ENCODE measurements at places on chromosomes 4 and X.

DNA sequence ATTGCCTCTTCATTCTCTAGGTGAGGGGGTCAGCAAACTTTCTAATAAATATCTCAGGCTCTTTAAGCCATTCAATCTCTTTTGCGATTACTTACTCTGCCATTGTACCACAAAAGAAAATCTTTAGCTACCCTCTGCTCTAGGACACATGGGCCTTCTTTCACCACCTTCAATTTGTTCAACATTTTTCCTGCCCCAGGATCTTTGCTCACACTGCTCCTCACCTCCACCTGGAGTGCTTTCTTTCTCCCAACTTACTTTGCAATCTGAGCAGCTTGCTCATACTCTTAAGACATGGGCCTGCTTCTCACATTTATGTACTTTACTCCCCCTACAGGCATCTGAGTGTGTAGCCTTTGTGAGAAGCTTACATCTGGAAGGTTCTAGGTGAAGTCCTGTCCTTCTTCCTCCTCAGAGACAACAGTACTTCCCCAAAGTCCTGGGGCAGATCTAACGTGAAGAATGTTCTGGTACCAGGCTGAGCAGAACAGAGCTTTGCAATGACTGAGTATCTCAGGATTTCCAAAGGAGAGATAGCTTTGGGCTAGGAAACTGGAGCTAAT lies 55.0 kb upstream of the PRDM5 start:
- DNase-seq, result peak; percentile 67

- DNase-seq, result no peak
Measured at GRCh38 chr4:1092026-1092982, 21.1 kb downstream of the RNF212 start.

- DNase-seq, result no peak
Measured at GRCh38 chr4:72970756-72971155, 98.8 kb downstream of the COX18 start.

- no peak for DNase-seq
Measured at GRCh38 chrX:51955200-51955599, 61.8 kb downstream of the MAGED1 start.

DNA sequence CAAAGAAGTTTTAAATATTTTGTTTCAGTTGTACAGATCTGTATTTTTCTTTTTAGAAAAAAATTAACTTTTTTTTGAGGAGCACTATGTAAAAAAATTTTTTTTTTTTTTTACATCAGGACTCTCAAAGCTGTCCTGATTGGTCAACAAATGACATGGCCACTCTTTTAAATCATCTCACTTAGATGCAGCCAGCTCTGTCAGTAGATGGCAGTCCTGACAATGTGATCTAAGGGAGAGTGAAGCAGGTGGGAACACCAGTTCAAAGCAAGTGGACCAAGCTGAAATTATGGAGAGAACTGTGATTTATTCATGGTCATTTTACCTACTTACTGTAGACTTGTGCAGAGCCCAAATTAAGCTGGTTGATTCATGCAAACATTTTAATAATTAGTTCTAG lies 174.7 kb upstream of the GPRIN3 start:
- DNase-seq, result peak; percentile 18

DNA sequence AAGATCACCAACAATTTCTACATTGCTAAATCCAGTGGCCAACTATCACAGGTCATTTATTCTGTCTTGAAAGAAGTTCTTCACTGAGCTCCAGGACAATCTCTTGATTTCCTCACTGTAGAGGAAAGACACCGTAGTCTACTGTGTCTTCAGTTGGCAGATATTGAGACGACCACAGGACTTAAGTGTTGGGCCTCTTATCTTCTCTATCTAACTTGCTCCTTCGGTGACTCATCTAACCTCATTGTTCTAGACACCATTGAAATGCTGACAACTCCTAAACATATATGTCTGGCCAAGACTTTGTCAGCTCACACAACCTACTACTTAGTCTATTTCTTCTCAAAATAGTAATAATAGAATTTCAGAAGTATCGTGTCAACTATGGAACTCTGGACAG lies 425.8 kb downstream of the ARAP2 start:
- DNase-seq, result no peak

DNA sequence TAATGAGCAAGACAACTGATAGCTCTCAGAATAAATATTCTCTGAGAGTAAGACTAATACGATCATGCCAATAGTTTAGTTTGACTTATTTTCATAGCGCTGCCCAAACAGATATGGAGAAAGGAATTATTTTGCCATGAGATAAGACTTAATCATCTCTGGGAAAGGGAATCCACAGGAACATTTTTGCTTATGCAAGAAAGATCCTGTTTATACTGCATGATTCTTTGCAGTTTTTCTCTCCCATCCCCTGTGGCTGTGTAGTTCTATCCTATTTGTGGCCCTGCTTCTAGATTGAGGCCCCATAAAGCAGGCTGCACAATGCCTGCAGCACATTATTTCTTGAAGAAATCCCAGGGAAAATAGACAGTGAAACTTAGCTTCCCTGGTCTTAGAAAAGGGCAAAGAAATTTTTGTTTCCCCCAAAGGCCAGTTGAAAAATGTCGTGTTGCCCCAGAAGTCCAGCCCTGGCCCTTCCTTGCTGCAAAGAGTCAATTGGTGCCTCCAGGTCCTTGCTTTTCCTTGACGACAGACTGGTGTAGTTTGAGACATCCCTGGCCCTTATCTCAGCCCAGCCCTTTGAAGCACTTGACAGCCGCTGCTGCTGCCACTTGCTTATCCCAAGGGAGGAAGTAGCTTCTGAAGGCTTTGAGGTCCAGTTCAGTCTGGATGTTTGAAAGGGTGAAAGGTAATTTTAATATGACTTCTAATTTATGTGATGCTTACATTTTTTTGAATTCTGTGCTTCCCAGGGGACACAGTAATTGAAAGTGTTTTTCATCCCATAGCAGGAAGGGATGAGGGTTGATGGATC lies 45.0 kb upstream of the SH3RF1 start:
- peak; percentile 22 for DNase-seq

DNA sequence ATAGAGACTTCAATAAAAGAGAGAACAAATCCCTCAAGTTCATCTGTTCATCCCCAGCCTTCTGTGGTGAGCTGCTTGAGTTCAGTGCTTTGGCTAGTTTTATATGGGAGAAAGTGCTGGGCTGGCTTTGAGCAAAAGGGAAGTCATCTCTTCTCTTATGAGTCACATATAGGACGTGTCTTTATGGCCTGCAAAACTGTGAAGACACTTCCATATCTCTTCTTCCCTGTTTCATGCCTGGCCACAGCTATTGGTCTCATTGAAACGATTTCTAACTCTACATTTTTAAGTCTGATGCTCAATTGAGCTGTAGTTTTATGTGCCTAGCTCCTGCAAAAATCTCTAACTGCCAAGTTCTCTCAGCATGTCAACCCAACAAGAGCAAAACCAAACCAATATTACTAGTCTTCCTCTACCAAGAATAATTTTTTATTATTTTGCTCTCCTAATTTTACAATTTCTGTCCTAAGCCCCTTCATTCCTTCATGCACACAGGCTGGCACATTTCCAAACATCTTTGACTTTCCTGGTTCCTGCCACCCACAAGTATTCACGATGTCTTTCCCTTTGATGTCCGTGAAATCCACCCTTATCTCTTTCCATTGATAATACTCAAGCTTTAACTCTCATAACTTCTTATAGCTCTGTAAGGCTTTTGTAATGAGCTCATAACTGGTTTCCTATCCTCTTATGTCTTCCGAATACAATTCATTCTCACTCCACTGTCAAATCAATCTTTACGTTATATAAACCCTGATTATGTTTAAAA lies 165.3 kb downstream of the BTC start:
- no peak for DNase-seq

- DNase-seq, result peak; percentile 8
Measured at GRCh38 chr4:26356081-26356501, 35.3 kb downstream of the RBPJ start.

- DNase-seq, result peak; percentile 66
Measured at GRCh38 chrX:30971774-30972603, 82.9 kb upstream of the TAB3 start.

DNA sequence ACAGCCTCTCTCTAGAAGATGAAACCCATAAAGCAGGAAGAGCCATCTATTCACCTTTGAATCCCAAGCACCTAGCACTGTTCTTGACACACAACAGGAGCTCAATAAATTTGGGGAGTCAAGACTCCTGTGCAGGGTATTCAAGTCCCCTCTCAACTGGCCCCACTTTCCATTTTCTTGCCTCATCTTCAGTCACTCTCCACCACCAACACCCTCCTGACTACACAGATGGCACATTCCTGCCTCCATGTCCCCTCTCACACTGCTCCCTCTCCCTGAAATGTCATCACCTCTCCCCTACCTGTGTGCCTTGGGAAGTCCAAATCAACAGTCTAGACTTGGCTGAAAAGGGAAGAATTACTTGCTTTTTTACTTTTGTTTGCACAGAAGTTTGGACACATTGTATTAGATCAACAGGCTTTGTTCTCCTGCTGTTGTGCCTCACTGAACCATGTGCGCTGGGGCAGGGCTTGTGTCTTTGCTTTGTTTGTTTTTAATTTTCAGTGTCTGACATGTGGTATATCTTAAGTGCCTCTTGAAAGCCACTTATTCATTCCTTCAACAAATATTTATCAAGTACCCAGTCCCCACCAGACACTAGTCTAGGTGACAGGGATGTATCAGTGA lies 85.1 kb downstream of the APBB2 start:
- no peak for DNase-seq

DNA sequence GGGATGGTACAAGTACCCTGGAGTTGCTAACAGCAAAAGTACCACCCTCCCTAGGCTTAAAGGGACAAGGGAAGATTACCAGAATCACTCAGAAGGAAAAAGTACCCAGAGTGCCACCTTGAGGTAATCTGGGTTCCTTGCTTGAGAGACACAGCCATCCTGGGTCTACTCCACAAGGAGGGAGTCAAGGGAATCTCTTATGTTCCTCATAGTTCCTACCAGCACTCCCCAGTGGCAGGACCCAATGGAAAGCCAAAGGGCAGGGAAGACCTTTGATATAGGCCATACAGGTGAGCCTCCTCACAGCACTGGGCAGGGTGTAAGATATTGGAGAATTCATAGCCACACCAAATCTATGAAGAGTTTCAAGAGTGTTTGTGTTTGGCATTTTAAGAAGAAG lies 5.7 kb downstream of the IL2 start:
- peak; percentile 10 for DNase-seq

GRCh38 chr4:100060765-100061416 lies 110.8 kb upstream of the H2AZ1 start:
- DNase-seq, result no peak

GRCh38 chr4:84907145-84907544 lies 59.3 kb downstream of the WDFY3 start:
- no peak for DNase-seq

- no peak for DNase-seq
Measured at GRCh38 chrX:6244666-6245065, 16.0 kb upstream of the NLGN4X start.

GRCh38 chr4:41442810-41443209 lies 95.1 kb upstream of the LIMCH1 start:
- DNase-seq, result no peak

GRCh38 chr4:73573794-73574528 lies 46.3 kb downstream of the RASSF6 start:
- peak; percentile 33 for DNase-seq

DNA sequence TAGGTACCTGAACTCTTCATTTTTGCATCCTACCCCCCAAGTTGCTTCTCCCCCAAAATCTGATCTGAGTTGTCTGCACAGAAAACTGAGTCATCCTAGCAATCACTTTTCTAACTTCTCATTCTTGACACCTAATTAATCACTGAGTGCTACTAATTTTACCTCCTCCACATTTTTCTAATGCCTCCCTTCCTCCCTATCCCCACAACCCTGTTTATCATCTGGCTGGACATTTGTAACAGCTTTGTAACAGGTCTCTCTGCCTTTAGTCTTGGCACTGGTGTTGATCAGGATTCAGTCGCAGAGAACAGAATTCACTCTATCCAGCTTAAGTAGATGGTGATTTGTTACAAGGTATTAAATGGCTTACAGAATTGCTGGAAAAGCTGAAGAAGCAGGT lies 303.9 kb upstream of the GATB start:
- no peak for DNase-seq

- no peak for DNase-seq
Measured at GRCh38 chrX:132819711-132820264, 138.6 kb downstream of the HS6ST2 start.

- no peak for DNase-seq
Measured at GRCh38 chrX:23386726-23387125, 52.1 kb downstream of the PTCHD1 start.

DNA sequence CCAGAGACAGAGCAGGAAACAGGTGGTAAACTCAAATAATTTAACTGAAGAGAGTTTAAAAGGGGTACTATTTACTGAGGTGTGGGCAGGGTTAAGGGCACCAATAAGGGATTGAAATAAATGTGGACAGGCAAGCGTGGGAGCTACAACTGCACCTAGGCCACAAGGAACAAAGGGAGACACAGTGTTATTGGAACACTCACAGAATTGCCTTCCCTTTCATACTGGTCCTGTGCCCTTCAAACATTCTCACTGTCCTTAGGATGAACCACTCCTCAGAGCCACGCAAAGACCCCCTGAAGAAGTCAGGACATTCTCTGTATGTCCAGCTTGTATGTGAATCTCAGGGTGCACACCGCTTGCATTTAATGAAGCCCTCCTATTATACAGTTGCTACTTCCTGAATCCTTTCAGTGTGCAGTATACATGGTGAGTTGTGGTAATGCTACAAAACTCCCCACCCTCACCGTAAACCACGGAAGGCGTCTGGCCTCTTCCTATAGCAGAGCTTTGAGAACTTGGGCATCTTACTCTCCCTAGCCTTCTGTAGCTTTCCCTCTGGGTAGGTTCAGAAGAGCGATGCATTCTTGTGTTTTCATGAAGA lies 9.6 kb upstream of the MRPL1 start:
- DNase-seq, result no peak

GRCh38 chr4:42655921-42656678 lies 805 bp downstream of the ATP8A1 start:
- DNase-seq, result no peak

GRCh38 chr4:26317766-26318165 lies 3.0 kb upstream of the RBPJ start:
- no peak for DNase-seq
